ENCODE measurements at places on chromosomes 12 and 14.

DNA sequence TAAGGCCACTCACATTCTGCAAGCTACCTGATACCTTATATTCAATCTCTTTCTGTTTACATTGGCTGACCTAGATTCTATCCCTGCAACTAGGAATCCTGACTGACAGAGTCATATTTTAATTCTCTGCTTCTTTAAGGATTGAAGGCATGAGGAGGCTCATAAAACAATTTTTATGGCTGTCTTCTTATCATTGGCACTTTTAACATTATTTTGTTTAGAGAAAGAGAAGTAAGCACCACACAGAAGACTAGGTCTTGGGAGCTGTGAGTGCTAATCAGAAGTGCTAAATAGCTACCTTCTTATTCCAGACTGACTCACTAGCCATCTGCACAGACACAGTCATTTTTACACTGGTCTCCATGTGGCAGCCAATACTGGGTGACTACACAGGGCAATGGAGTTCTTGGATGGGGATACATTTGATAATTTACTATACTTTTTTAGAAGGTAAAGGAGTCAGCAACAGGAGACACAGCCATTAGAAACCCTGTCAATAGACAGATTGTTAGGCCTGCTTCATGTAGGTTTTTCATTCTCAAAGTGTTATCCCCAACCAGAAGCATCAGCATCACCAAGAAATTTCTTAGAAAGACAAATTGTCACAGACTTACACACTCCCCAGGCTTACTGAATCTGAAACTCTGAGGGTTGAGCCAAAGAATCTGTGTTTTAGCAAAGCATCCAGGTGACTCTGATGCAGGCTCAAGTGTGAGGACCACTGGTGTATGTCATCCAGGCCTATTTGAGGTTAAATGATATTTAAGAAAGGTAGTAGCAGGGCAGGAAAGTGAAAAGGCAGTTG lies 214.1 kb downstream of the DUSP6 start:
- DNase-seq = no peak

- no peak for DNase-seq
Observed at GRCh38 chr12:105600911-105601545, 270.5 kb downstream of the C12orf75 start.

DNA sequence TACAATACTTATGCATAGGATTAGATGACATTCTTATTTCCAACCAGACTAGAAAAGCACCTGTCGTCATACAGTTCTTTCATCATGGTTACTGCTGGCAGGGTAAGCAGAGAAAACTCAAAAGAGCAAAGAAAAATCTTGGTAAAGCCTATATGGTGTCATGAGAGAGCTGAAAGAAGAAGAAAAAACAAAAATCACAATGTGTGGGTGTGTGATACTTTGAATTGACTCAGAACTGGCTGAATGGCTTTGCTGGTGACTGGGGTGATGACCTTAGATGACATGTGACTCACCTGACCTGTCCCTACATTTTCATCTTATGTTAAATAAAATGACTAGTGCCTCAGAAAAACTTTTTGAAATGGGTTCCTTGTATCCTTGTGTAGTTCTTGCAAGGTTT lies 278.1 kb upstream of the LMO3 start:
- DNase-seq = no peak

DNA sequence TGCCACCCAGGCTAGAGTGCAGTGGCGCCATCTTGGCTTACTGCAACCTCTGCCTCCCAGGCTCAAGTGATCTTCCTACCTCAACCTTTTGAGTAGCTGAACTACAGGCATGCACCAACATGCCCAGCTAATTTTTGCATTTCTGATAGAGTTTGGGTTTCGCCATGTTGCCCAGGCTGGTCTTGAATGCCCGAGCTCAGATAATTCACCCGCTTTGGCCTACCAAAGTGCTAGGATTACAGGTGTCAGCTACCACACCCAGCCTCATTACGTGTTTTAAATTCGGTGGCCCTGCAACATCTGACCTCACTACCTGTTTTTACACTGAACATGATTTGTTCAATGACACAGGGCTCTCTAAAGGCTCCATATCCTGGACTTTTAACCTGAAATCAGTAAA lies 22.9 kb upstream of the RDH16 start:
- no peak for DNase-seq

- DNase-seq = no peak
Observed at GRCh38 chr12:40614923-40615322, 77.3 kb upstream of the CNTN1 start.

DNA sequence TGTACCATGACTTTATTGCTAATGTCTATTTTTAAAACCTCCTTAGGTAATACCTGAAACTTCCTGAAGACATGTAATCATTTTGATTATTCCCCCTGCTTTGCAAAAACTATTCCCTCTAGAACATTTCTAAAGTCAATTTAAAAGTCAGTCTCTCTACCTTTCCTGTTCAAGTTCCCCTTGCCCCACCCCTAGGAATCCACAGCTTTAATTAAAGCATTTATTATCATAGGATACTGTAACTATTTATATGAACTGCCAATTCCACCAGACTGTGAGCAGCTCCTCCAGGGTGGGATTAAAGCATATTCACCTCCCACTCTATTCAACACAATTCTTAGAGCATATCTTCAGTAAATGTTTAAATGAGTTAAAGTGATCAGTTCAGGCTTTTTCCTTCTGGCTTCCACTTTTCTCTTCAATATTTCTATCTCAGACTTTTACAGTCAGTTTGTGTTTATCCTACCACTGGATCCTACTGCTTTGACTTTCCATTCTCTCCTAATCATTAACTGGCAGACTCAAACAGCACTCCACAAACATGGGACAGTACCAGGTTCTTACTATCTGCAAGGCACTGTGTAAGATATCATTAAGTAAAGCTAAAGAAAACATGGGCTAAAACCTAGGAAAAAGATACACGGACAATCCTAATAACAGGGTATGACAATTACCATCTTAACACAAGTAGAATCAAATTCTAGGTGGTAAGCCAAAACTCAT lies 39.1 kb downstream of the PTPN21 start:
- DNase-seq = no peak

DNA sequence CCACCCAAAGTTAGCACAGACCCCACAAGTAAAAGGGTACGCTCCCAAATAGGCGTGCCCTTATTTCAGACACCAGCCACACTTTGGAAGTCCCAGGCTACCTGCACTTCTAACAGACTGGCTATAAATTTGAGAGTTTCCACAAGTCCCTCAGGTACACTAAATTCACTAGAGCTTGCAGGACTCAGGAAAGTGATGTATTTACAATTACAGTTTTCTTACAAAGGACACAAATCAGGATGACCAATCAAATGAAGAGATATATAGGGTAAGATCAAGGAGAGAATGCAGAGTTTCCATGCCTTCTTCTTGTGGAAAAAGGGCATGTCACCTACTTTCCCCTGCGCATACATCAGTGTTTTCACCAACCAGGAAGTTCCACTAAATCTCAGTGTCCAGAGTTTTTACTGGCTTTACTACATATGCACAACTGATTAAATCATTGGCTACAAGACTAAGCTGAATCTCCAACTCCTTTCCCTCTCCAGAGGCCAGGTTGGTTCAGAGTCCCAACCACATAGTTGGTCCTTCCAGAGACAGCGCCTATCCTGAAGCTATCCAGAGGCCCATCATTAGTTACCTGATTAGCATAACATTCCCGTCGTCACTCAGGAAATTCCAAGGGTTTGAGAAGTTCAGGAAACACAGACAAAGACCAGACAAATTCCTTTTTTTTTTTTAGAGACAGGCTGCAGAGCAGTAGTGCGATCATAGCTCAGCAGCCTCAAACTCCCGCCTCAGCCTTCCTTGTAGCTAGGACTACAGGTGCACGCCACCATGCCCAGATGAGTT lies 84.2 kb downstream of the DENND5B start:
- DNase-seq = no peak

DNA sequence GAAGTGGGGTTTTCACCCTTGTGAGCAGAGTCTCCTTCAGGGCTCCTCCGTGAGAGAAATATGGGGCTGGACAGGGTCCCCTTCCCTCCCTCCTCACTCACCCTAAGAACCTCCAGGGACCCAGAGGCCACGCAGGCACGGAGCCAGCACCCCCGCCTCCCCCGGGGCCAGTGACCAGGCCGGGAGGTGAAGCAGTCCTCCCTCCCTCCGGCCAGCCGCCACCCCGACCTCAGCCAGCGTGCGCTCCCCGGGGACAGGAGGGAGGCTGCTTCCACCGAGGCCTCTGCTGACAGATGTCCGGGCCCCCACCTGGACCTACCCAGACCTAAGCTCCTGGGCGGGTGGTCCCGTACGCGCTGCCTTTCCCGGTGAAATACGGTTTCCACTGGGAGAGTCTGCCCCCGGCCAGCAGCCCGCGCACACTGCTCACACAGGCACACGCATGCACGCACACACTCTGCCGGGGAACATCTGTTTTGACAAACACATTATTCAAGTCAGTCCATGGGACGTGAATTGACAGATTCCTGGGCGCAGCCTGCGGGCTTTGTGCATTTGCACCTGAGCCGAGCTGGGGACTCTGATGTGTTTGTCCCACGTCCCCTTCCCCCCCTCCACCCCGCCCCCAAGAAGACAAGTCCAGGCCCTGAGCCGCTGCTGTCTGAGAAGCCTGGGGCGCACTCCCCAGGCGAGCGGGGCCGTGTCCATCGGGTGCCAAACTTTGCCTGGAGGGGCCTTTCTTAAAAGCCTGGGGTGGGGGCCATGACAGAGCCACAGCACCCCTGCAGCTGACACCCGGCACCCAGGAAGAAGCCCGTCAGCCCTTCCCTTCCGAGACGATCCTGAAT lies 725 bp downstream of the RIMBP2 start:
- DNase-seq = no peak

DNA sequence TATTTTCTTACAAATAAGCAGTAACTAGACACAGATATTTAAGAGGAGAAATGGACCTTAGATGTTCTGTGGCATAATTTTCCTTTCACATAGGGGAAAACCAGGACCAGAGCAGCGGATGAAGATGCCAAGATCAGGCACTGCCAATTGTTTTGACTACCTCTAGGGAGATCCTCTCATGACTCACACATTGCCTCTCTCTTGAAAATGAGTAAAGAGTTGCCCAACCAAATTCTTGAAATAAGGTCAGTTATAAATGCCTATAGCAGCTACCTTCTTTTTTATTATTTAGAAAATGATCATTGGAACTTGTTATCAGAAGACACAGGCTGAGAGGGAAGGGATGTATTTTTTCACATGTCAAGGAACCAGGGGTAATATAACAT lies 263.4 kb upstream of the PLEKHG7 start:
- DNase-seq = no peak
